Central memory CD4-positive, alpha-beta T cell (primary cell): ENCODE measurements at places on chromosomes 1 and 21.

- no peak for DNase-seq
These were observed 134.2 kb downstream of the EDEM3 start for GRCh38 chr1:184620469-184620868.

GRCh38 chr1:244163861-244164510, 112.9 kb downstream of the ZBTB18 start:
- no peak for DNase-seq

DNA sequence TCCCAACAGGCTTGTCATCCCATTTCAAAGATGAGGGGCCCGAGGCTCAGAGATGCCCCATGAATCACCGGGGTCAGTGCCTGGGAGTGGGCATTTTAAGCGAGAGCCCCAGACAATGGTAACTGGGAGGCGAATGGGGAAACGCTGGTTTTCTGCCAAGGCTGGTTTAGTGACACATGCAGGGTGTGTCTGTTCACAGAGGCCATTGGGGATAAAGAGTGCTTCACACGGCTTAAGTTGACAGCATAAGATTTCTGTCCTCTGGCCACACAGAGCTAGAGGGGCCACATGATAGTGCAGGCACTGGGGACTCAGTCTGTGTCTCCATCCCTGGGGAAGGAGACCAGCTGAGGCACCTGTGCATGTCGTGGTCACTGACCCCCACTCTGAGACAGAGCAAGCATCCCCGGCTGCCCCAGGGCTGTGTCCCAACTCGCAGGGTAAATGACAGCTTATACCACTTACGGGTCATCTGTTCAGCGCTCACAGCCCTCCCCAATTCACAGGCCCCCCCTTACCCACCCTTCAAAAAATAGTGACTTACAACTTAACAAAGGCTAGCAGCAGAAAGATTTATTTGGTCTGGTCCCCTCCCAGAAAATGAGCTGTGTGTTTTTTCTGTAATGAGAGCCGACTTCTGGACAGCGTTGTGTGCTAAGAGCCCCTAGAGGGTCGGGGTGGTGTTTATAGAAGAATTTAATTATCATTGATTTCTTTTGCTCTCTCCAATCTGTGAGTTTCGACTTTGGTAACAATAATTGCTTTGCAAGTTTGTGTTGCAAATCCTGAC, 34.9 kb upstream of the ARHGEF16 start:
- no peak for DNase-seq

DNA sequence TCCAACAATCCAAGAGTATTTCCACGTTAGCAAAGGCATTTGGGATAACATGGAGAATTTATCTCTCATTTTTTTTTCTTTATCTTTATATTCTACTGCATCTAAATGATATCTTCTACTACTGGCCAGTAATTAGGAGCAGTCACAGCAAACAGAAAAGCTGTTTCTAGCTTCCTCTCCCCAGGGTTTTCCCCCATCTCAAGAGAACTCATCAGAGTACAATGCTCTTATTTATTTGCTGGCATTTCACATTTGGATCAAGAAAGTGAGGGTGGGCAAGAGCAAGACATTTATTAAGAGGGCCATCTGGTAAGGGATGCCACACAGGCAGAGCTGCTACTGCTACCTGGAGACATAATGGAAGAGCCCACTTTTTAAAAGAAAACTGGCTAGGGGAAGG, 368.2 kb downstream of the USH2A start:
- no peak for DNase-seq

DNA sequence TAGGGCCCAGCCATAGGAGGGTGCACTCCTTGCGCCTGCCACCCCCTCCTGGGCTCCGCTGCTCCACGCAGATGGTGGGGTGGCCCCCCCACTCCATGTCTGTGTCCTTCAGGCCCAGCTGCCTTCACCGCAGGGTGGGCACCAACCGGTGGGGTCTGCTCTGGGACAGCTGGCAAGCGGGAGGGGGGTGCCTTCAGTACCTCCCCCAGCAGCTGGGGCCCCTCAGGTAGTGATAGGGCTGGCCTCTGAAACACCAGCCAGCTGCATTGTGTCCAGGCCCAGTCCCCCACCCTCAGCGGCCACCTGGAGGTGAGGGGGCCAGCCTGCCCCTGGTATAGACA, 360 bp downstream of the GJC2 start:
- no peak for DNase-seq

DNA sequence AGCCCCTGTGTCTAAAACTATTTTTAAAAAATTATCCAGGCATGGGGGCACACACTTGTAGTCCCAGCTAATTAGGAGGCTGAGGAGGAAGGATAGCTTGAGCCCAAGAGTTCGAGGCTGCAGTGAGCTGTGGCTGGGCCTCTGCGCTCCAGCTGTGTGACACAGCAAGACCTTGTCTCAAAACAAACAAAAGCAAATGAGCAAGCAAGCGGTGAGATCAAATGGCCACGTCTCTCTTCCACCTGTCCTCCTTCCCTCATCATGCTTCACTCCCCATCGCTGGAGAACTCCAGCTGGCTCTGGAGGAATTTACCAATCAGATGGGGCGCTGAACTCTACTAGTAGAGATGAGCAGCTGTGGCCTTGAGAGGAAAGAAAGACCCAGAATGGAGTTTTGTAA, 14.0 kb upstream of the REN start:
- no peak for DNase-seq

- no peak for DNase-seq
These were observed 8.7 kb downstream of the SMG7 start for GRCh38 chr1:183480971-183481441.

- no peak for DNase-seq
These were observed 6.1 kb upstream of the LDLRAP1 start for GRCh38 chr1:25537153-25537831.

DNA sequence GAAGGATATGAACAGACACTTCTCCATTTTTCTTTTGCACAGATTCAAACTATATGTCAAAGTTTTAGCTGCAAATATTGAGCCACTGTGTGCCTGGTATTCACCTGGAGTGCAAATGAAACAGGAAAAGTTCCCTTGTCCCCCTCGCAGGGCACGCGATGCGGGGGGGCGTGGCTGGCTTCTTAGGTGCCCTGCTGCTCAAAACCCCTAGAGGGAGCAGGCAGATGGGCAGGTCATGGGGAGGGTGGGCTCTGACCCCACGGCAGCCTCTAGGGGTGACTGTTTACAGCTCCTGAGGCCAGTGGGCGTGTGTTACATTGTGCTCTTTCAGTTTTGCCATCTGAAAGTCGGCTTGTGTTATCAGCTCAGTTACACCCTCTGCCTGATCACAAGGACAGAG, 931.2 kb upstream of the B3GALT2 start:
- no peak for DNase-seq

- no peak for DNase-seq
These were observed 13.3 kb downstream of the CDKN2C start for GRCh38 chr1:50983219-50983802.

DNA sequence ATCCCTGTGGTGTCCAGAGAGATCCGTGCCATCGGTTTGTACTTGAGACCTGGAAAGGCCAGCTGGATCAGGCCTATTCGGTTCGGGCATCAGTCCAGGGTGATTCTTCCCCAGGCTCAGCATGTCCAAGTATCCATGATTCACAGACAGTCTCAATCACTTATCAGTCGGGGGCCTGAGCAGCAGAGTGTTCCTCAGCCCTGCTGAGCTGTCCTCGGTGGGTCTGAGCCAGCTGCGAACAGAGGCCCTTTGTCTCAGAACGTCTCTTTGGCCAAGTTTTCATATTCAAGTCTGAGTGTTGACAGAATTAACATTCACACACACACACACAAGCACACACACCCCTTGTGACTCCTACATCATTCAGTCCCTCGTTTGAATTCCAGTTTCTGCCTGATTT, 33.4 kb upstream of the OSBPL9 start:
- no peak for DNase-seq

DNA sequence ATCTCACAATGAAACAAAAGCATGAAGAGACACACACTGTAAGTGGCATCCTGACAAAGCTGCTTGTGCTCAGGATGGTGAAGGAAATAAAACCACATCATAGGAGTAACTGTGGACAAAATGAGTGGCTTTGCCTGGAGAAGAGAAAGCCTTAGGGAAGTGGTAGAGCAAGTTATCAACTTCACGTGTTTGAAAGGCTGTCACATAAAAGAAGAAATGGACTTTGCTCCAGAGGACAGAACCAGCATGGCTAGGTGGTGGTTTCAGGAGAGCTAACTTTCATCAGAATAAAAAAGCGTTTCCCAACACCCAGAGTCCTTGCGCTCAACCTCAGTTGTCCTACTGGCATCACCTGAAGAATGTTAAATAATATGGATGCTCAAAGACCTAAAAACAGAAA, 139.9 kb downstream of the SETD4 start:
- no peak for DNase-seq

GRCh38 chr1:147781056-147781471, 20.7 kb upstream of the GJA5 start:
- no peak for DNase-seq
